KBM-7 (cell line): ENCODE measurements at places on chromosomes 16 and 17.

DNA sequence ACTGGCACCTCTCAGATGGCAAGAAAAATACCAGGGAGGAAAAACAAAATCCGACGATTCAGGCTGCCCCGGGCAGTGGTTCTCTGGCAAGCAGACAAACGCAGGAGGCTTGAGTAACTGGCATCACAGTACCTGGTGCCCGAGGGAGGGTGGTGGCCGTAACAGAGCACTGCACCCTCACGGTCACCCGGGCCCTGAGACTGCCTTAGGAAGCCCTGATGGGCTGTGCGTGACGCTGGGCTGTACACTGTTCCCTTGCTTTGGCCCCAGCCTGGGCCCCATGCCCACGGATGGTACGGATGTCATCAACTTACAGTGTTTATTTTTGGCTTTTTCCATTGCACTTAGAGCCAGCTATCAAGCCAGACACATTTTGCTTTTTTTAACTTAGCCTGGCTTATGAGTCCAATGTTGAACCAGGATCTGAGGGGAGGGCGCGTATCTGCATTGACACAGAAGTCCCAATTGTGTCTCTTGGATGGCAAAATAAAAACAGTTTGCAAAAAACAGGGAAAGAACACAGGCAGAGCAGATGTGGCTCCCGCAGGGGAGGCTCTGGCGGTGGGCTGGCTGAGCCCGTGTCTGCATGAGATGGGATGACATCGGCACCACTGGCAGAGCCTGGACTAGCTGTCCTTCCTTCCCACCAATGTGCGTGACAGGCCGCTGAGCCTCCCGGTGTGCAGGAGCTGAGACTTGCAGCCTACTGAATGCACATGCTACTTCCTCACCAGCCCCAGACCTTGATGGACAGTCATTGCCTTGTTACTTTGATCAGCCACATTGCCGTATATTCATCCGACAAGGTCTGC lies 287.7 kb downstream of the FOXL1 start:
- no peak for DNase-seq

- no peak for DNase-seq
Measured at GRCh38 chr16:50273382-50273690, 7.0 kb downstream of the ADCY7 start.

DNA sequence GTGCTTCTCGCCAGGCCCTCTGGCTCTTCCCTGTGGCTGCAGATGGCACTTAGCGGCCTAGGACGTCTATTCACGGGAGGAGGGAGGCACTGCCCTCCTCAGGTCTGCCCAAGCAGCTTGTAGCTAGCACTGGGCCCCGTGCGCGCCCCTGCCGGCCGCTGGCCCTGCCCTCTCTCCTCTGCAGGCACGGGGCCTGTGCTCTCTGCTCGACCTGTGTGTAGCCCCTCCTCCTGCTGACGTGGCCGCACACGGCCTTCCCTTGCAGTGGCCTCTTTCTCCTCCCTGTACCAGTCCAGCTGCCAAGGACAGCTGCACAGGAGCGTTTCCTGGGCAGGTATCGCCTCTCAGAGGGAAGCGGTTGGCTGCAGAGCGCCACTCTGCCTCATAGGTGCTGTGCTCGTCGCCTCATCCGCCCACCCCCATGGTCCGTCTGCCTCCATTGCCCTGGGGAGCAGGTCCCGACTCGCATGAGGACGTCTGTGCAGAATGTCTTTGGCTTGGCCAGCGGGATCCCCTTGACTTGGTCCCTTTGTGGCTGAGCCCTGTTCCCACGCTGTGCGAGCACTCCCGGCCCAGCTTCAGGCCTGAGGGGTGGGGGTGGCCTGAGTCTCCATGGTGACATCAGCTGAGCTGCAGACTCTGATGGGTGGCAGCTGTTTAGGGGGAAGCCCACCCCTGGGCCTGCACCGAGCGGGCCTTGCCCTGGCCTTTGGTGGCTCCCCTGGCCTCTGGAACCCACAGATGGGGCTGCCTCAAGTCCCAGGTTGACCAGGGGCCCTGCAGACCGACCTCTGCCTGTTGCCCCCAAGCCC lies 34.6 kb downstream of the TSC2 start:
- no peak for DNase-seq

DNA sequence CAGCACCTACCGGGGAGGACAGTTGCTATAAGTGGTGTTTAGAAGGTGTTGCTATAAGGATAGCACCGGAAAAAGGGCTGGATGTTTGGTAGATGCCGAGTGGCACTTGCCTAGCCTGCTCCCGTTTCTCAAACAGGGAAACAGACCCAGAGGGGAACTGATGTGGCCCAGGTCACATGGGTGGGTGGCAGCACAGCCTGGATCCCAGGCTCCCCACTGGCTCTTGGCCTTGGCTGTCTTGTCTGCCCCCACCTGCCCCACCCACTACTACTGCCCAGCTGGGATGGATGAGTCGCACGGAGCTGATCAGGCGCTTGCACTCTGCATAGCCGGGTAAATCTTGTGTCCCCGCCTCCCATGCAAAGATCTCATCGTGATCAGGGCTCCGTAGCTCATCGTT lies 7.2 kb downstream of the SMTNL2 start:
- no peak for DNase-seq

DNA sequence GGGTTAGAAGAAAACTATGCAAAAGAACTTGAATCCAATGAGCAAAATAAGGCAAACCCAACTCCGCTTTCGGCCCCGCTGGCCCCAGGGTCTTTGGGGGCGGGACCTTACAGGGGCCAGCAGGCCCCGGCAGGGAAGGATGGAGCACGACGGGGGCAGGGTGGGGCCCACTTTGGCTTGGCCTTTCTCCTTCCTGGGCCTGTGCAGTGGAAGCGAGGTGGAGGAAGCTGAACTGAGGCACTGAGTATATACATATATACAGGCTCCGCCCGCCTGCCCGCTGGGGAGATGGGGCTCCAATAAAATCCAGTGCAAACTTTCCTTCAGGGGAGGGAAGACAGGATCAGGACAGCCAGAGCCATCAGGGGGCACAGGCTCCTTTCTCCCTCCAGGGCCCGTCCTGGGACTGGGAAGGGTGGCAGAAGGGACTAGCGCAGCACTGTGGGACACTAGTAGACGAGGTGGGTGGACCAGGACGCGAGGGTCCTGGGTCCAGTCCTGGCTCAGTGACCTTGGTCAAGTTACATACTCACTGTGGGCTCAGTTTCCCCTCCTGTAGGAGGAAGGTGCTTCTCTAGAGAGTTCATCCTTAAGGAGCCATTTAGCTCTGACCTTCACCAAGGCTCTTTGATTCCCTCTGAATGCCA lies 20.9 kb upstream of the MPO start:
- no peak for DNase-seq

DNA sequence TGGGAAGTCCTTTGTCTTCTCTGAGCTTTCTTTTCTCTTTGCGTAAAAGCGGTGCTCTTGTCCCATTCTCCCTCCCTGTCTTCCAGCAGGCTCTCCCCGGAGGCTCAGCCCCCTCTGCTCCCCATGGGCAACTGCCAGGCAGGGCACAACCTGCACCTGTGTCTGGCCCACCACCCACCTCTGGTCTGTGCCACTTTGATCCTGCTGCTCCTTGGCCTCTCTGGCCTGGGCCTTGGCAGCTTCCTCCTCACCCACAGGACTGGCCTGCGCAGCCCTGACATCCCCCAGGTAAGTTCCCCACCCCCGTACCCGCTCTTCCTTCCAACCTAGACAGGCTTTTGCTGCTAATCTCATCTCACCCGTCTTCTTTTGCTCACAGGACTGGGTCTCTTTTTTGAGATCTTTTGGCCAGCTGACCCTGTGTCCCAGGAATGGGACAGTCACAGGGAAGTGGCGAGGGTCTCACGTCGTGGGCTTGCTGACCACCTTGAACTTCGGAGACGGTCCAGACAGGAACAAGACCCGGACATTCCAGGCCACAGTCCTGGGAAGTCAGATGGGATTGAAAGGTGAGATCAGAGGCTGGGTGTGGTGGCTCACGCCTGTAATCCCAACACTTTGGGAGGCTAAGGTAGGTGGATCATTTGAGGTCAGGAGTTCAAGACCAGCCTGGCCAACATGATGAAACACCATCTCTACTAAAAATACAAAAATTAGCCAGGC lies 1.3 kb downstream of the TMEM219 start:
- DNase-seq = no peak

DNA sequence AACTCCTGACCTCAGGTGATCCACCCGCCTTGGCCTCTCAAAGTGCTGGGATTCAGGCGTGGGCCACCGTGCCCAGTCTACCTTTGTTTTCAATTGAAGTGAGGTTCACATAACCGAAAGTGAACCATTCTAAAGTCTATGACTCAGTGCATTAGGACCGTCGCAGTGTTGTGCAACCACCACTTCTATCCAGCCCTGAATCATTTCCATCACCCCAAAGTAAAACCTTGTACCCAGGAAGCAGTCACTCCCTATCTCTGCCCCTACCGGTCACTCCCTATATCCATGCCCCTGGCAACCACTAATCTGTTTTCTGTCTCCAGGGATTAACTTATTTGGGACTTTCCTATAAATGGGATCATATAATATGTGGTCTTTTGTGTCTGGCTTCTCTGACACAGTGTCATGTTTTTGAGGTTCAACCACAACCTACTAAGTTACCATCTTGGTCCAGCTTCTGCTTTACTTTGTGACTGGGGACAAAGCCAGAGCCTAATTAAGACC lies 28.3 kb upstream of the CDC42EP4 start:
- DNase-seq = peak; percentile 38

- DNase-seq = no peak
Measured at GRCh38 chr16:4597174-4597573, 17.5 kb downstream of the UBALD1 start.

- no peak for DNase-seq
Measured at GRCh38 chr17:75635610-75636202, 2.5 kb downstream of the SMIM5 start.
